ENCODE measurements at places on chromosomes 7 and 10.
A peak's percentile ranks its signal among the peaks of the same experiment; 100 is the strongest.

DNA sequence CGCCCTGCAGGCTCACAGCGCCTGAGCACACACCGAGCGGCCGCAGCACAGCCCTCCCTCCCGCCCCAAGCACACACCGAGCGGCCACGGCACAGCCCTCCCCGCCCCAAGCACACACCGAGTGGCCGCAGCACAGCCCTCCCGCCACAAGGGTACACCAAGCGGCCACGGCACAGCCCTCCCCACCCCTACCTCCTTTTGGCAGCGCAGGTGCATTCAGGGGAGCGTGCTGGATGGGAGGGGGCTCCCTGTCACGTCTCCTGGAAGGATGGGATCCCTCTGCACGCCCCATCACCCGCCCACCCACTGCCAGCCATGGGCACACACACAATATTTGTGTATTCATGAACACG lies 482.6 kb downstream of the DNAJB6 start:
- DNase-seq, result no peak

GRCh38 chr10:111784436-111784835 lies 399.1 kb downstream of the GPAM start:
- DNase-seq, result no peak

- DNase-seq, result no peak
Measured at GRCh38 chr10:26334232-26334931, 103.8 kb upstream of the APBB1IP start.

DNA sequence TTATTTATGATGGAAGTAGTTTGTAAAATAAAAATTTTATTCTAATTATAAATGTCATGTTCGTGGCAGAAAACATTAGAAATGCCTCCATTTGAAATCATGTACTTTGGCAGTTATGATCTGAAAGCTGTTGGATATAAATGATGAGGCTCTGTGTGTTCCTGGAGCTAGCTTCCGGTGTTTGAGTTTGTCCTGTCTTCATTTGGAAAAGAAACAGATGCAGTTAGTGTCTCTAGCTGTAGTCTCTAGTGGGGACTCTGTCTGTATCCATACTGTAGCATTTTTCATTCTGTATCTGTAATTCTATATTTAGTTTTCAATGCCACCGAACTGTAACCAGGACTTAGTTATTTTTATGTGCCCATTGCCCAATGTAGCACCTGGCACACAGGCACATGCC lies 197.0 kb upstream of the FZD1 start:
- no peak for DNase-seq

DNA sequence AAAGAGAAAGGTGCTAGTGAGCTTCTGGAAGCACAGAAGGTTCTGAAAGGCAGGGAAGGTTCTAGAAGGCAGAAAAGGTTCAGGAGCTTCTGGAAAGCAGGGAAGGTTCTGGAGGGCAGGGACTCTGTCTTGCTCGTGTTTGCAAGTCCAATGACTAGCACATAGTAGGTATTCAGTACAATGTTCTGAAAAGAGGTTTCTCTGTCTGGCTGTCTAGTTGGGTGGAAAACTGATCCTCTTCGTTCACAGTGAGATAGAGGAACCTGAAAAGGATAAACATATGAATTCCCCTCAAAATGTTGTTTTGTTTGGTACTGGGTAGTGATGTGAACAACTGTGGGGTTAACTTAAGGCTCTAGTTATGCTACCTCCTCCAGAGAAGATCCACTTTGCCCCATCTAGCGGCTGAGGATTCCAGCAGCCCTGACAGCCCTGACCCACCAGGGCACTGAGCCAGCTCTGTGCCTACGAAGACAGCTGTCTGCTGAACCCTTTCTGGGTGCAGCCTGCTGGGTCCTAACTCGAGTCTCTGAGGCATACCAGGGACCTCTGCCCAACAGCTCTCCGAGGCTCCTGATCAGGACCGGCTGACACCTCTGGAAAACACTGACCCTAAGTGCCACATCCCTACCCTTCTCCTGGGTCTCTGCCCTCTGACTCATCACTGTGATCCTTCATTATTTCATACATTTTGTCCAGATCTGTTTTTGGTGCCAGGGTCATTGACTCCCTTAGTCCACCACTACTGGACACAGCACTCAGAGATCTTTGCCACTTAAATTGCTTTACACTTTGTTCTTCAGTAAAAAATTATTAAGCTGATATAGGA lies 15.4 kb downstream of the PTPRN2 start:
- no peak for DNase-seq

DNA sequence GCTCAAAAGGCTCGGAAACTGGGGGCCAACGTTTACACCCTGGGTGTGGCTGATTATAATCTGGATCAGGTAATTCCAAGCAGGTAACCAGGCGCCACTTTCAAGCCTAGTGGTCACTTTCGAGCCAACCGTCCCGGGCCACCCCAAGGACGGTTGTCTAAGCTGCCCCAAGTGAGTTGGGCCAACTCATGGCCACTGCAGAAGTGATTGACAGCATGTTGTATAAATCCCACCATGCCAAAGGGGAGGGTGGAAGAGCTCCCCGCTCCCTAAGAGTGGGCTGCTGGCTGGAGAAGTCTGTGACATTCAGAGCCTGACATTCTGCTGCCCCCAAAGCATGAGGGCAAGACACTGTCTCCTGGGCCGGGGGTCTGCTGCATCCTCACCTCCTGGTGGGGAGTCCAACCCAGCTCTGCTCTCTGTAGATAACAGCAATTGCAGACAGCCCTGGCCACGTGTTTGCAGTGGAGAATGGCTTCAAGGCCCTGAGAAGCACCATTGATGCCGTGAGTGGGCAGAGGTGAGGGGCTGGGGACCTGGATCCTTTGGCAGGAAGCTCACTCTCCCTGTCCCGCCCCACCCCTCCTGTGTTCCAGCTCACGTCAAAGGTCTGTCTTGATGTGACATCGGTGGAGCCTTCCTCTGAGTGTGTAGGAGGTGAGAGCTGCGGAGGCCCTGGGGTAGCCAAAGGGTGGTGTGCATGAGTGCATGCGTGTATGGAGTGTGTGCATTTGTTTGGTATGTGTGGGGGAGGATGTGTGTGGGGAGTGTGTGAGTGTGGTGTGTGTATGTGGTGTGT lies 10.8 kb downstream of the ANTXRL start:
- no peak for DNase-seq

- no peak for DNase-seq
Measured at GRCh38 chr10:28946479-28946878, 269.2 kb downstream of the BAMBI start.

DNA sequence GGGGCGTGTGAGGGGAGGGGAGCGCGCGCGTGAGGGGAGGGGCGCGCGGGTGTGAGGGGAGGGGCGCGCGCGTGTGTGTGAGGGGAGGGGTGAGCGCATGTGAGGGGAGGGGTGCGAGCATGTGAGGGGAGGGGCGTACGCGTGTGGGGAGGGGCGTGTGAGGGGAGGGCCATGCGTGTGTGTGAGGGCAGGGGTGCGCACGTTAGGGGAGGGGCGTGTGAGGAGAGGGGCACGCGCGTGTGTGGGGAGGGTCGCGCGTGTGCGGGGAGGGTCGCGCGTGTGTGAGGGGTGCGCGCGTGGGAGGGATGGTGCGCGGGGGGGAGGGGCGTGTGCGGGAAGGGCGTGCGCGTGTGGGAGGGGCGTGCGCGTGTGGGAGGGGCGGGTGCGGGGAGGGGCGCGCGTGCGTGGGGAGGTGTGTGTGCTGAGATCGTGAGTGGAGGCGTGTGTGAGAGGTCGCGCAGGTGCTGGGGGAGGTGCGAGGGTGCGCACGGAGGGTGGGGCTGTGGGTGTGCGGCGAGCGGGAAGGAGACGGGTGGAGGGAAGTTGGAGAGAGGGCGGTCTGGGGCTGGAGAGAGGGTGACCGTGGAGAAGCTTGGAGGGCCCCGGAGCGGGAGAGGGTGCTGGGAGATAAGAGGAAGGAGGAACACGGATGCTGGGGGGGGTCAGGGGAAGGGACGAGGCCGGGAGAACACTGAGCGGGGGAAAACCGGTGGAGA lies 19.7 kb downstream of the MXI1 start:
- DNase-seq, result peak; percentile 68

- no peak for DNase-seq
Measured at GRCh38 chr7:91266689-91267090, 2.5 kb downstream of the FZD1 start.

Measured in effector CD4-positive, alpha-beta T cell (primary cell).